Left renal cortex interstitium (tissue), 4 donors: ENCODE measurements at places on chromosomes 4 and X.

- peak; percentile 28 for DNase-seq
Observed at GRCh38 chr4:19213388-19213787, 1038.3 kb upstream of the SLIT2 start.

- no peak for DNase-seq
Observed at GRCh38 chrX:41419082-41419481, 28.1 kb upstream of the NYX start.

DNA sequence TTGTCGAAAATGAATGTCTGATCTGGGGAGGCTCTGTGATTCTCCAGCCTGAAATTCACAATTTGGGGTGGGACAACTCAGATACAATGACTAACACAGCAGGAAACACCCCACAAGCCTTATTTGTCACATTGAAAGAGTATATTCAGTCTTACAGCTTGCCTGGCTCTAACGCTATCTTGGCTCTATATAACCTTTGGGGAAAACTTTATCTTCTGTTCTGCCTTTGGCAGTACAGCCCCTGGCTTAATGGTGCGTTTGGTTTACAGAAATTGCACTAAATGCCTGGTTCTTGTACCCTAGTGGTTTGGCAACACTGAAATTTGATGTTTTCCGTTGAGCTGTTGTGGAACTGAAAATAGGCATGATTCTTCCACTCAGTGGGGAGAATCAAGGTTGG, 178.1 kb upstream of the VEGFC start:
- DNase-seq, result no peak

DNA sequence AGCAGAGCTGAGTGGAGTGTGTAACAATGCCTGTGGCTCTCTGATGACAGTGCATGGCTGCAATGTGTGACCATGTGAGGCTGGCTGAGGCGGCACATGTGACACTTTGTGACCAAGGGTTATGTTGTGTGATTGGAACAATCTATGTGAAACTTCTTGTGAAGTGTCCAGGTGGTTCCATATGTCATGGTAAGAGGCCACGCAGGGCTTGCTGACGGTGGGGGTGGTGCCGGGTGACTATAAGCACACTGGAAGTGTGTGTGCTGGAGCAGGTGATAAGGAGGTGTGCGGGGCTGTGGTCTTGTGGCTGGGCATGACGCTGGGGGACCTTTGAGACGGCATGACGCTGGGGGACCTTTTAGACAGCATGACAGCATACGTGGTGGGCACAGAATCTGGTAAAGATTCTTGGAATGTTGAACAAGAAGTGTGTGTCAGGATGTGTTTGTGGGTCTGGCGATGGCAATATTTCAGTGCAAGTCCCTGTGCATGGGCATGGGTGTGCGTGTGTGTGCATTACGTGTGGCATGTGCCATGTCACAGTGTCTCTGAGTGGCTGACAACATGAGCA, 7.4 kb upstream of the HDAC6 start:
- DNase-seq, result no peak

DNA sequence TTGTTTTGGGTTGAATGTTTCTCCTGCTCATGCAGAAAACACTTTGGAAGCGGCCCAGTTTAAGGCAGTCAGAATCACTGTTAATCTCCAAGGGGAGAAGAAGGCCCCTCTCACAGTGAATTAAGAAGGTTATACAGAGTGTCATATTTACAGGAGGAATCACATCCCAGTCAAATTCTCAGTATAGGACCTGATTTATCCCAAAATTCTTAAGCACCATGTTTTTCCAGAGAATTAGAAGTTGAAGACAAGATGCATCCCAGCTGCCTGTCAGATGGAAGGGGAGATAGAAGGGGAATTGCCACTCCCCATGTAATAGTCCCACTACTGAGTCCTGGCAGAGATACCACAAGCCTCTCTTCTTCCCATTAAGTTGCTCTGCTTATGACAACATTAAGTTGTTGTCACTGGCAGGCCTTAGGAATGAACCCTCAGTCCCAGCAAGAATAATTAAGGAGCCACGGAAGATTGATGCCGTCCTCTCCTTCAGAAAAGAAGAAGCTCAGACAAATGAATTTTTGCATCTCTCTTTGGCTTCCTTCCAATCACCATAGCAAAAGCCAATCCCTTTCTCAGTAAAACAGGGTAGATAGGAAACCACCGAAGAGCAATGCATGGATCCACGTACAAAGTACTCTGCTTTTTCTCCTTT, 138.4 kb downstream of the LDB2 start:
- DNase-seq, result peak; percentile 63

GRCh38 chr4:23866450-23867075, 23.3 kb downstream of the PPARGC1A start:
- no peak for DNase-seq

DNA sequence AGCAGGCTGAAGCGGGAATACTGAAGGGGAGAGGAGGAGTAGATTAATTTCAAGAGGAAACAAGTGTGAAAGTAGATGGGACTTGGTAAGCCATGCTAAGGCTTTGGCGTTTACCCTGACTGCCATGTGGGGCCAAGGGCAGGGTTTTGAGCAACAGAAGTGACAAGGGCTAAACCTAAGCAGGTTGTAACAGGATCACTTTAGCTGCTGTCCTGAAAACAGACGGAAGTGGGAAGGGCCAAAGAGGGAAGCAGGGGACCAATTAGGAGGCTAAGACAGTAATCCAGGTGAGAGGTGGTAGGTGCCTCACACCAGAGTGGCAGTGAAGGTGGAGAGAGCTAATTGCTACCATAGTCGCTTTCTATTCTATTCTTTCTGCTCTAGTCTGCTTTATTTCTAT, 166.5 kb downstream of the PJA1 start:
- no peak for DNase-seq

DNA sequence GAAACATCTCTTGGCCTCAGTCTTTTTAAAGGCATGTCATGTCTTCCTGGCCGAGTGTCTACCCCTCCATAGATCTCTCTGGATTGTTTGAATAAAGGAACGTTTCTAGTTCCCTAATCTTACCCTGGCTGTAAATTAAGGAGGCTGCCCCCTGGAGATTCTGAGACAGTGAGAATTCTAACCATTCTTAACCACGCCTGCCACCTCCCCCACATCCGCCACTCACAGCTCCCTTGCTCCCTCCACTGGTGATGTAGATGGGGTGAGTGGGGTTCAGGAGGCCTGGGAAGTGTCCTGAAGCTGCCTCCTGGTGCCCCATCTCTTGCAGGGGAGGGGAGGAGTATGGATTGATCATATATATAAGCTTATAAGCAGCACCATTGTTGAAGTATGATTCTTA, 48.0 kb upstream of the TRIM2 start:
- no peak for DNase-seq

DNA sequence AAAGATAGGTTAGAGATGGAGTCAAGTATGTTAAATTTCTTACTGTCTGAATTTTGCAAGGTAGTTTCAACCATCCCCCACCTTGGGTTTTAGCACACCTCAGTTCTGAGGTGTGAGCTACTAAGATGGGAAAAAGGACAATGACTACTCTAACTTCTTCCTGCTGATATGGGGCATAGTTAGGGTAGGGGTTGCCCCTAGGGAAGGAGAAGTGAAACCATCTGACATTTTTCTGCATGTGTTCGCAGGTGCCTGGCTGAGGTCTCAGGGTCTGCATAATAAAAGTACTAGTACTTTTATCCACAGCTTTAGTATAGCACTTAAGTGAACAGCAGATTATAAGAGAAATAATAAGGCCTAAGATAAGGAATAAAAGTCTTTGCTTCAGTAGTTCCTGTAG, 129.5 kb upstream of the CYSLTR1 start:
- no peak for DNase-seq

DNA sequence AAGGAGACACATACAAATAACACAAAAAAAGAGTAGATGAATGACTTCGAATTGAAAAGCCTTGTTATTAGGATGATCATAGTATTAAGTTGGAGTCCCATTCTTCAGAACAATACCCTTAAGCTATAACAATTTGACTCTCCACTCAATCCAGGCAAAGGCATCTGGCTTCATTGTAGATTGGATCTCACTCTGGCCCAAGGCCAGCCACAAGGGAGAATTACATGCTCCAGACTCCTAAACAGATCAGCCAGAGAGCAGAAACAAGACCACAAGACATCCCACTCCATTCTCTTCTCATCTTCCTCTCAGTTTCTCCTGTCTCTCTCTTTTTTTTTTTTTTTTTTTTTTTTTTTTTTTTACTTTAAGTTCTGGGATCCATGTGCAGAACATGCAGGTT, 213.9 kb downstream of the DHX15 start:
- no peak for DNase-seq

DNA sequence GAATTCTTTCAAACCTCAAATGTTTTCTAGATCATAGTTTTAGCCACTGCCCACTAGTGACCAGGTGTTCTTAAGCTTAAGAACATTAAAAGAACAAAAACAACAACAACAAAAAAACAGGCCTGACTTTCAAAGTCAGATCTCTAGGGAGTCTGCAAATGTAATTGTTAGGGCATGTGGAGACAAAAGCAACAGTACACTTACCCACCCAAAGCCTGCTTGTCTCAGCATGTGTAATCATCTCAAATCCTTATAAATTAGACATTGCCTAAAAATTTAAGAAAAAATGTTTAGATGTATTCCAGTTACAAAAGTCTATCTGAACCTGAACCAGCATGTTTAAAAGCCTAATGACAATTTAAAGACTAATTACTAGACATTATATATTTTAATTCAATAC, 79.9 kb downstream of the SLC7A11 start:
- DNase-seq, result no peak

DNA sequence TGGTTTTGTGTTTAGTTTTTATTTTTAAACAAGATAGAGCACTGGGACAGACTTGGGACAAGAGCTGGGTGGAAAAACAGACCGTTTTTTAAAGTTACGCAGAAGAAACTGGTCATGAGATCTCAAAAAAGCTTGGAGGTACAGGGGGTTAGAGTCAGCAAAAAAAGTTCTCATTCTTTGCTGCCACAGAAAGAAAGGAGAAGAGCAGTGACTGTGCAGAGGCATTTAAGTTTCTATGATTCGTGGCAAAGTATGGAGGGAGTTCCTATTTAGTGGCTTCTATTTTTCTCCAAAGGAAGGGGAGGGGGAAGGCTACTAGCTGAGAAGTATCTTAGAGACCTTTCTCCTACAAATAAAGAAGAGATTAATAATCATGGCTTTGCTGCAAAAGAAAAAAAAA, 68.3 kb downstream of the MANBA start:
- DNase-seq, result no peak

GRCh38 chr4:152359208-152360044, 176.5 kb downstream of the FBXW7 start:
- no peak for DNase-seq

DNA sequence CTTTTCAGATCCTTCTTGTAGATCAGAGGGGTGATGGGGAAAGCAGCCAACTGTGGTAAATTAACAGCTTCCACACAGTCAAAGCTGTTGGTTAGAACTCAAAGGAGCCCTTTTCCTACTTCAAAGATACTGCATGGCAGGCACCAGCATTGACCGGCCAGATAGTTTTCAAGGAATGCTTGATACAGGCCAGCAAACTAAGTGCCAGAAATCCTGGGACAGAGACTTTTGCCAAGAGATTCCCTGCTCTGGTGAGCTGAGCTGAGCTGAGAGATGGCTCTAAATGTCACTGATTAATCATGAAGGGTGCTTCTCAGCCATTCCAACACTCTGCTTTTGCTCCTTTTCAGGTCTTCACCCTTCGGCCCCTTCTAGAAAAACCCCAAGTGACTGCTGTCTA, 131.6 kb upstream of the MED14 start:
- DNase-seq, result no peak

GRCh38 chrX:72060196-72060920, 71.4 kb downstream of the RTL5 start:
- no peak for DNase-seq
